ENCODE measurements at places on chromosomes 16 and 17.

DNA sequence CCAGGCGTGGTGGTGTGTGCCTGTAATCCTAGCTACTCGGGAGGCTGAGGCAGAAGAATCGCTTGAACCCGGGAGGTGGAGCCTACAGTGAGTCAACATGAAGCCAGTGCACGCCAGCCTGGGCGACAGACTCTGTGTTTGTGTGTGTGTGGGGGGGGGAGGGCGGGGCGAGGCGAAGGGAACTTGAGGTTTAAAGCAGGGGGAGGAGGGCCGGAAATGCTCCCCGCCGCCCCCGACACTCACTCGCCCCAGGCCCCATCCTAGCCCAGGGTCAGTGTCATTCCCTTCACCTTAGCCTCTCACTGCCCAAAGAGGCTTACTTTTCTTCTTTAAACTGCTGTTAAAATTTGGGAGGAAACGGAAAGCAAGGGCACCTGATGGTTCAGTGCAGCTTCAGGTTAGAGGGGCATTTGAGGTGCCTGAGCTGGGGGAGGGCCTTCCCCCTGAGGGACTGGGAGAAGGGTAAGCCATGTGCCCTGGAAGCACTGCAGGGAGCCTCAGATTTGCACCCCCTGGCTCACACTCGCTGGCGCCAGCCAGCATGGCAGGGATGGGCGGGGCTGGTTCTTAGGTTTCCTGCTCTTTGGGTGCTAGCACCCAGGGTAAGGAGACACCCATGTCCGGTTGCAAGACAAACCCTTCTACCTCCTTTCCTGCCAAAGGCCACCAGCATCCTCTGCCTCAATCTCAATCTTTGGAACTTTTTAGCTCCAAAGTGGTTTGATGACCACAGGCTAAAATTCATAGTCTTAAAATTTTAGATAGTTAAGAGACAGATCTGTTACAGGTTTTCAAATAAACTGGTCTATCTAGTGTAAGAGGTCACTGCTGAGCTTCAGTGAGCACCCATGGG, 2.2 kb upstream of the LIMD2 start:
- peak overlapping the region; percentile 96 for H3K27ac ChIP-seq
- DNase-seq, result peak; percentile 70
- H3K4me1 ChIP-seq, result peaks cover 63% of the 10 kb centered on the region
- no peaks in the 10 kb centered on the region for H3K27me3 ChIP-seq

- H3K27ac ChIP-seq, result no peak overlapping the region
- peaks cover 7% of the 10 kb centered on the region for H3K4me1 ChIP-seq
- peaks cover 3% of the 10 kb centered on the region for H3K36me3 ChIP-seq
Observed at GRCh38 chr17:38564869-38565268, 40.9 kb downstream of the SRCIN1 start.

DNA sequence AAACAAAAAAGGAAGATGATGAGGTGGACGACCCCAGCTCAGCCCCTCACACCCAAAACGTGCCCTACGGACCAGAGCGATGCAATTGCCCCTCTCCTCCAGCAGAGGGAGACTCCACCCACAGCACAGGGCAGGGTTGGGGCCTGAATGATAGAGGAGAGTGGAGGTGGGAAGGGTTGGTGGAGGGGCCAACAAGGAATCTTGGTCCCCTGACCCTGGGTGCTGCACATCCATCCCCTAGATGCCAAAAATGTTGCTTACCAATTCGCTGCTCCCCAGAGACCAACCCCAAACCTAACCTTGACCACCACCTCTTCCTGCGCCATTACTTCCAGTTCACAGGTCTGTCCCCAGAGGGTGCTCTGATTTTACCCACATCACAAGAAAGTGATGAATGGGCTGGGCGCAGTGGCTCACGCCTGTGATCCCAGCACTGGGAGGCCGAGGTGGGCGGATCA, 12.9 kb downstream of the P2RX5 start:
- no peaks in the 10 kb centered on the region for H3K27me3 ChIP-seq
- DNase-seq, result no peak
- peak overlapping the region; percentile 28 for H3K27ac ChIP-seq
- peaks cover 18% of the 10 kb centered on the region for H3K36me3 ChIP-seq

DNA sequence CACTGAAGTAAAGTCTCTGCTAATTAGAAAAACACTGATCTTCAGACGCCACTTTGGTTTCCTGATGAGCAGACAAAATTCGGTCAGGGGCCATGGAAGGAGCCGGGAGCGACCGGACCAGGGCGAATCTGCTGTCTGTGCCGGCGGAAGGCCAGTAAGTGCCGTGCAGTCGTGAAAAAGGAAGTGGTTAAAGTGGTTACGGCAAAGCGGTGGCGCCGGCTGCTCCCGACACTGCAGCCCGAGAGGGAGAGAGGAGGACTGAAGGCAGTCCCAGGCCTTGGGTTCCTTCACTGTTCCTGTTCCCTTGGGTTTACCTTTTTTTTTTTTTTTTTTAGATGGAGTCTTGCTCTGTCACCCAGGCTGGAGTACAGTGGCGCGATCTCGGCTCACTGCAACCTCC, 17.3 kb upstream of the HEXD start:
- H3K4me3 ChIP-seq, result peak overlapping the region; percentile 78
- DNase-seq, result peak; percentile 62
- H3K36me3 ChIP-seq, result peaks cover 22% of the 10 kb centered on the region
- H3K4me1 ChIP-seq, result peaks cover 20% of the 10 kb centered on the region
- H3K27ac ChIP-seq, result peak overlapping the region; percentile 69

- H3K27me3 ChIP-seq, result peaks cover 15% of the 10 kb centered on the region
- H3K36me3 ChIP-seq, result peaks cover 3% of the 10 kb centered on the region
- H3K27ac ChIP-seq, result no peak overlapping the region
- H3K4me1 ChIP-seq, result peaks cover 13% of the 10 kb centered on the region
Observed at GRCh38 chr17:49850218-49850610, 2.3 kb upstream of the TAC4 start.

- peaks cover 7% of the 10 kb centered on the region for H3K4me1 ChIP-seq
- H3K27ac ChIP-seq, result no peak overlapping the region
- peaks cover 34% of the 10 kb centered on the region for H3K27me3 ChIP-seq
- H3K4me3 ChIP-seq, result no peak overlapping the region
Observed at GRCh38 chr17:68468334-68468733, 11.0 kb upstream of the WIPI1 start.

DNA sequence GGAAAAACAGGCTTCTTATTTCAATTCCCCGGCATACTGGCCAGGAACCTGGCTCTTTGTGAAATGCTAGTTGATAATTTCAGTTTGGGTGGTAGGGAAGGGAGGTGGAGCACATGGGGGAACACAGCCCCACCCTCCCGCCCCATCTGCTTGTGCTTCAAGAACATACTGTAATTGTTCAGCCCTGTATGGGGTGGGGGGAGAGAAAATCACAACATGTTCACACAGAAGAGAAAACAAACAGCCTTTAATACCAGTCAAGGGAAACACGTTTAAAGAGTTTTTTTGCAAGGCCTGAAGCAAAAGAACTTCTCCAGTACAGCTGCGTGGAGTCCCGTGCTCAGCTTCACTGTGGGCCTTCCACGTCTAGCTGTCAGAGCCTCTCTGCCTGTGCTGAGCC, 59.7 kb downstream of the SHISA6 start:
- H3K4me1 ChIP-seq, result no peaks in the 10 kb centered on the region
- H3K27me3 ChIP-seq, result no peaks in the 10 kb centered on the region
- no peak for DNase-seq
- H3K27ac ChIP-seq, result no peak overlapping the region

DNA sequence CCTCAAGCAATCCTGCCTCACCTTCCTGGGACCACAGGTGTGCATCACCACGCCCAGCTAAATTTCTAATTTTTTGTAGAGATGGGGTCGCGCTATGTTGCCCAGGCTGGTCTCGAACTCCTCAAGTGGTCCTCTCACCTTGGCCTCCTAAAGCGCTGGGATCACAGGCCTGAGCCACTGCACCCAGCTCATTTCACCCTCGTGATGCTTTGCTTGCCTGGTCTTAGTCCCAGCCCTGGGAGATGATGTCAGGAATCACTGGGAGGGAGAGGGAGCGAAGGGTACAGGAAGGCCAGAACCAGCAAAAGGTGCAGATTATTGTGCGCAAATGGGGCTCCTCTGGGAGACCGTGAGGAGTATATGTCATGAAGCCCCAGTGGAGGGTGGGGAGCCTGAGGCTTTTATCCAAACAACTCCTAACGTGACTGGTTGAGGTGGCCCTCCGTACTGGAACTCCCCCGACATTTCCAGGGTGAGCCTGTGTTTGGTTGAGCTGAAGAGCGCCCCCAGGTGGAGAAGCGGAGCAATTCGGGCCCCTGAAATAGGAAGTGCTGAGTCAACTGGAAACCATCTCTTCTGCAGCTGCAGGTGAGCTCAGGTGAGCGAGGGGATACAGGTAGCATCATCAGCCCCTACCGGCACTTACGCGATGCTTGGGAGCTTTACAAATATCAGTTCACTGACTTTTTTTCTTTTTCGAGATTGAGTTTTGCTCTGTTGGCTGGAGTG, 41.2 kb upstream of the HAPSTR1 start:
- peaks cover 1% of the 10 kb centered on the region for H3K36me3 ChIP-seq
- no peak for DNase-seq
- H3K27me3 ChIP-seq, result no peaks in the 10 kb centered on the region

DNA sequence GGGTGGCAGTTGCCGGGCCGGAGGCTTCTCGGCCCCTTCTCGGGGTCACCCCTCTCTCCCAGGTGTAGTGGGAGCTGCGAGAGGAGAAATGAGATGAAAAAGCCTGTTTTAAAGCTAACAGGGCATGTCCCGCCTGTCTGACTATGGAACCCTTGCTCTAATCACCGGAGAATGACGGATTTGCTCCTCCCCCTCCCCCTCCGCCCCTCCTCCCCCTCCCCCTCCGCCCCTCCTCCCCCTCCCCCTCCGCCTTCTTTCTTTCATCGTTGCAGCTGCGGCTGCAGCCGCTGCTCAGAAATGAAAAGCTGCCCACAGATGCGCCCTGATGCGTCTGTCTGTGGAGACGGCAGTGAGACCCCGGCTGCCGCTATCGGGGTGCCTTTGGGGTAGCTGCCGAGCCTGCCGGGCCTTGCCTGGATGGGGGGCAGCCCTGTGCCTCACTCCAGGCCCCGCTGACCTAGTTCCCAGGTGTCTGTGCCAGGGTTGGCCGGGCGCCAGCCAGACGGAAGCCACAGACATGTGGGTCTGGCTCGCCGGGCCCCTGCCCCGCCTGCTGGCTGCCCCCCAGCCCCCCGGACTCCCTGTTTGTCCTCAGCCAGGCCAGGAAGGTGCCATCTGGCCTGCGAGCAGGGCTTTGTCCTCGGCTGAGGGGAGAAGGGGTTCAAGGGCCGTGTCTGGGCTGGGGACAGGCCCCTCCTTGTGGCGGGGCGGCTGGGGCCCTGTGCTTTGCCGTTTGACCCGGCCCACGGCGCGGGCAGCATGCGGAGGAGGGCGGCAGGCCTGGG, 37.7 kb downstream of the GINS2 start:
- H3K4me3 ChIP-seq, result no peak overlapping the region
- no peaks in the 10 kb centered on the region for H3K4me1 ChIP-seq
- H3K36me3 ChIP-seq, result no peaks in the 10 kb centered on the region
- no peak for DNase-seq
- no peaks in the 10 kb centered on the region for H3K27me3 ChIP-seq
- no peak overlapping the region for H3K27ac ChIP-seq

DNA sequence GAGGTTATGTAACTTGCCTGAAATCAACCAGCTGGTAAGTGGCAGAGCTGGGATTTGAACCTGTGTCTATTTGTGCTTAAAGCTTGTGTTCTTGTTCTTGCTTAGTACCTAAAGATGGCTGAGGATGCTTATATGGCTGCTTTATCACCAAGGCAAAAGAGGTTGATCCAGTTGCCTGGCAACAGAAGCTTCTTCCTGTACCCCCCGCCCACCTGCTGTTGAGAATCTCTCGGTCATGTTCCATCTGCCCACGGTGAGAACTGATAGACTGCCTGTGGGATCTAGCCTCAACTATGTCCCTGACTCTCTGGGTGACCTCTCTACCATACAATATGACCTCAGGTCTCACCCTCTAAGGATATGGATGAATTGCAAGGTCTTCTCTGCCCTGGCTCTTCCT, 60.7 kb downstream of the ABCC6 start:
- DNase-seq, result no peak
- H3K36me3 ChIP-seq, result peaks cover 2% of the 10 kb centered on the region
- no peak overlapping the region for H3K4me3 ChIP-seq

GRCh38 chr16:85657267-85657650, 31.5 kb downstream of the GINS2 start:
- no peak for DNase-seq
- peaks cover 5% of the 10 kb centered on the region for H3K36me3 ChIP-seq
- no peak overlapping the region for H3K27ac ChIP-seq
- no peaks in the 10 kb centered on the region for H3K27me3 ChIP-seq
- H3K4me3 ChIP-seq, result no peak overlapping the region

DNA sequence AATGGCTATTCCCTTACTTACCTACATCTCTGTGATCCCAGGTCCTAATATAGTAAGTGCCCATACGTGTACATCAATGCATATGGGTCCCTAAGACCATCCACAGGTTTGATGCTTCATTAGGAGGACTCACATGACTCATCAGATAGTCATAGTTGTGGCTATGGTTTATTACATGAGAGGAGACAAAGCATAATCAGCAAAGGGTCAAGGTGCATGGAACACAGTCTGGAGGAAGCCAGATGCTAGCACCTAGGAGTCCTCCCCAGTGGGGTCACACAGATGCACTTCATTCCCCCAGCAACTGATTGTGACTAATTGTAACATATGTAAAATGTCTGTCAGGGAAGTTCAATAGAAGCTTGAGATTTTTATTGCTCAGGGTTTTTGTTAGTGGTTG, 42.8 kb downstream of the PHKB start:
- H3K4me3 ChIP-seq, result no peak overlapping the region
- peaks cover 24% of the 10 kb centered on the region for H3K36me3 ChIP-seq
- H3K4me1 ChIP-seq, result no peaks in the 10 kb centered on the region
- DNase-seq, result no peak
- H3K27me3 ChIP-seq, result no peaks in the 10 kb centered on the region

GRCh38 chr16:983044-984030, 1.8 kb downstream of the SOX8 start:
- peak overlapping the region; percentile 54 for H3K4me3 ChIP-seq
- DNase-seq, result no peak
- H3K36me3 ChIP-seq, result no peaks in the 10 kb centered on the region
- H3K4me1 ChIP-seq, result no peaks in the 10 kb centered on the region
- no peak overlapping the region for H3K27ac ChIP-seq

- peaks cover 16% of the 10 kb centered on the region for H3K4me1 ChIP-seq
- H3K36me3 ChIP-seq, result no peaks in the 10 kb centered on the region
- no peak overlapping the region for H3K27ac ChIP-seq
- H3K4me3 ChIP-seq, result no peak overlapping the region
Observed at GRCh38 chr17:74678541-74678940, 34.2 kb downstream of the CD300LF start.

DNA sequence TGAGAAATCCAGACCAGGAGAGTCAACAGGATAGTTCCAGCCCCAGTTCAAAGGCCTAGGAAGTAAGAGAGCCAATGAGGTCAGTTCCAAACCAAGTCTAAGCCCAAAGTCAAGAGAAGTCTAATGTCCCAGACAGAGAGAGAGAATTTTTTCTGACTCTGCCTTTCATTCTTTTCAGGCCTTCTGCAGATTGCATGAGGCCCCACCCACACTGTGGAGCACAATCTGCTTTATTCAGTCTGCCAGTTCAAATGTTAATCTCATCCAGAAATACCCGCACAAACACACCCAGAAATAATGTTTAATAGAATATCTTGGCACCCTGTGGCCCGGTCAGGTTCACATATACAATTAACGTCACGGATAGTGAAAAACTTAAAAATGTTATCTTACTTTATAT, 962.4 kb upstream of the SOX9 start:
- H3K27me3 ChIP-seq, result no peaks in the 10 kb centered on the region
- H3K4me1 ChIP-seq, result no peaks in the 10 kb centered on the region
- H3K36me3 ChIP-seq, result no peaks in the 10 kb centered on the region

Data from activated T-helper 1 cell treated with anti-CD3 and anti-CD28 coated beads, Interleukin-12 subunit alpha, Interleukin-12 subunit beta, Interleukin-2, Interleukin-4 antibody, amounts not matched to agents 30 ng/mL and 10 ng/mL and 1 ng/mL, durations not matched to agents 14 hours and 24 hours and 36 hours (primary cell).